ENCODE measurements at places on chromosomes 5 and 9.

GRCh38 chr9:122354536-122355199, 16.2 kb upstream of the PTGS1 start:
- DNase-seq: no peak

DNA sequence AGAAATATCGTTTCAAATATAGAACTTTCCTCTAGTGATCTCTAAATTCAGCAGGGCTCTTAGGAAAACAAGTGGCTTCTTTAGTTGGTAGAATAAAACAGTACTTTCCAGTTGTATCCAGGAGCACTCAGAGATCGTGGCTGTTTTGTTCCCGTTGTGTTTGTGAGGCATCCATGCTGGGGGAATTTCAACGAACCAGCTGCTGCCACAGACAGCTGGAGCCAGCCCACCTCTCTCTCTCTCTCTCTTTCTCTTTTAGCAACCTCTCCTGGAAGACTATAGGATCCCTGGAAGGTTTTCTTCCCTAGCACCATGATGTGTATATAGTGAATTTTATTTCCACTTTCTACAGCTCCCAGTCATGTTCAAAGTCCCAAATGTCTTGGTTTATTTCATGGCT, 1116.0 kb upstream of the SEMA6A start:
- peak; percentile 9 for DNase-seq

DNA sequence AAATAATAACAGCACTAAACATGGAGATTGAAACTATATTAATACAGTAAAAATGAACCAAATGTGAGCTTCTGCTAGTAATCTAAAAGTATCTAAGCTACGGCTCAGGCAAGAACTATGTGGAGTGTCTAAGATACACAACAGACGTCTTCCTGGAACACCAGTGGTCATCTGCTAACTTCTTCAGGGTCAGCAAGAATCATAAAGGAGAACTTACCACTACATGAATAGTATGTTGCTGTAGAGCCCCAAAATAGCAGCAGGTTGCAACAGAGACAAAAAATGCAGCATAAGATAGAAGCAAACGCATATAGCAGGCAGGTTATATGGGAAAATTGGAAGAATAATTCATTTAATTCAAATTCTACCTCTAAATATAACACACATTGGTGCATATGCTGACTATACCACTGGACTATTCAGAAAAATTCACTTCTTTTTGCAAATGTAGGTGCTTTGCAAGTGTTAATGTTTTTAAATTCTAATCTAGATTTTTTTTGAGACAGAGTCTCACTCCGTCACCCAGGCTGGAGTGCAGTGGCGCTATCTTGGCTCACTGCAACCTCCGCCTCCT, 27.1 kb downstream of the DCTN4 start:
- DNase-seq: no peak

DNA sequence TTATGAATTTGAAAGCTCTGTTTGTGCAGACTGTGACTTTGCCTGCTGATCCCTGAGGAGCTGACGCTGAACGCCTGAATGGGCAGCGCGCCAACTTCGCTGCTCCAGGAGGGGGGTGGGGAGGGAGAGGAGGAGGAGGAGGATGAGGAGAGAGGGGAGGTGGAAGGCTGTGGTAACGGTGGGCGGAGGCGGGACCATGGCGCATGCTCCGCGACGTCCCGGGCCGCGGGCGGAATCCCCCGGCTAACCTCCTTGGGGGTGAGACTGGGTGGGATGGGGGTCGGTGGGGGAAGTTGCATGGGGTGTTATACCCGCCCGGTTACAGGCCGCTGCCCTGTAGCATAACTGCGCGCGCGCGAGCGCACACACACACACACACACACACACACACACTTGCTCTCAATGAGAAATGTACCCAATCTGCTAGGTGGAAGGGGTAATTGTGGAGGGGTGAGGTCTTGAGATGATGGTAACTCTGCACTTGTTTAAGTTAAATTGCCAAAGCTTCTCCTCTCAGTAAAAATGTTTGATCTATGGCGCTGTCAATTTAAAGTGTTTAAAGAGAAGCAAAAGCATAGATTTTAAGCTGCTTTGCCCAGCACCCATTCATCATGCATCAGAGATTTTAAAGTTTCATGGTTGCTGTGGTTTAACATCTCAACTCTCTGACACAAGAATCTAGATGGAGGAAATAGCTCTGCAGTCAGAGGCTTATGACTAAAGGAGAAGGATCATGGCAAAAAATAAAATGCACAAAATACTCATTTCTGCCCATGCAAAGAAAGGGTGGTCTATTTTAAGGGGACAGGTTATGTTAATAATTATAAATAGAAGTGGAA, 76.6 kb upstream of the TBCA start:
- DNase-seq: peak; percentile 85

GRCh38 chr9:93477397-93477796, 24.0 kb upstream of the FAM120AOS start:
- no peak for DNase-seq

GRCh38 chr5:113269023-113269997, 165.5 kb downstream of the TSSK1B start:
- DNase-seq: peak; percentile 12

- peak; percentile 86 for DNase-seq
Observed at GRCh38 chr9:34546834-34547827, 24.3 kb upstream of the ENHO start.

GRCh38 chr9:95696701-95697100, 178.8 kb upstream of the ERCC6L2 start:
- DNase-seq: no peak

- no peak for DNase-seq
Observed at GRCh38 chr9:88529496-88529895, 5.5 kb upstream of the NXNL2 start.

DNA sequence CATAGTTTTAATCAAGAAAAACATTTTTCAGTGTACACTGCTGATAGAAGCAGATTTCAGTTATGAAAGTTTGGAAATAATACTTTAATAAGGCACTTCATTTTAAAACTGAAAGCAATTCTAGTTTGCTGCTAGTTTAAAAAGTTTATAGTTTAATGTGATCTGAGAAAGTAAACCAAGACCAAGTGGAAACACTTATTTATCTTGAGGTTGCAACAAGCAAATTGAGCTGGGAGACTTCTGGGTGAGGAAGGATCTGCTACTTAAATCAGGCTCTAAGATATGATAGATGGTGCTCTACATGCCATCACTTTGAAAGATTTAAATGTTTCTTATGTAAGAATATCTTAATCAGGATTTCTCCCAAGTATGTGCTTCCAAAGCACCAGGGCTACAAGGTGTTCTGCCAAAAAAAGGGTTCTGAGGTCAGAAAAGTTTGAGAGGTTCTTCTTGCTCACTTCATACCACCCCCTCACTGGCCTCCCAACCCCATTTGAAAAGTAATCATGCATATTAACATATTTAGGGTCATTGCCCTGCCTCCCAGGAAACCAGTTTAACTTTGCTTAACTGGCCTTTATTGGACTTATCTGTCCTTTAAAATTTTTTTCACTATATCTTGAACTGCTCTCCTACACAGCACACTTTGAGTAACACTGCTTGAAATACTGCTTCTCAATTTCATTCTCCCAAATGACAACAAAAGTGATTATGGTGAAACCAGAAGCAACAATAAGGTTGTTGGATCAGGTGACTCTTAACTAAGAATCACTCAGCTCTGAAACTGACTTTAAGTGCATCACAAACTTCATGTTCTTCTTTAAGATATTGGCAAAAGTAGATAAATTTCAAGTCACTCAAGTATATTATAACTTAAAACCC, 15.5 kb downstream of the SLC44A1 start:
- no peak for DNase-seq

DNA sequence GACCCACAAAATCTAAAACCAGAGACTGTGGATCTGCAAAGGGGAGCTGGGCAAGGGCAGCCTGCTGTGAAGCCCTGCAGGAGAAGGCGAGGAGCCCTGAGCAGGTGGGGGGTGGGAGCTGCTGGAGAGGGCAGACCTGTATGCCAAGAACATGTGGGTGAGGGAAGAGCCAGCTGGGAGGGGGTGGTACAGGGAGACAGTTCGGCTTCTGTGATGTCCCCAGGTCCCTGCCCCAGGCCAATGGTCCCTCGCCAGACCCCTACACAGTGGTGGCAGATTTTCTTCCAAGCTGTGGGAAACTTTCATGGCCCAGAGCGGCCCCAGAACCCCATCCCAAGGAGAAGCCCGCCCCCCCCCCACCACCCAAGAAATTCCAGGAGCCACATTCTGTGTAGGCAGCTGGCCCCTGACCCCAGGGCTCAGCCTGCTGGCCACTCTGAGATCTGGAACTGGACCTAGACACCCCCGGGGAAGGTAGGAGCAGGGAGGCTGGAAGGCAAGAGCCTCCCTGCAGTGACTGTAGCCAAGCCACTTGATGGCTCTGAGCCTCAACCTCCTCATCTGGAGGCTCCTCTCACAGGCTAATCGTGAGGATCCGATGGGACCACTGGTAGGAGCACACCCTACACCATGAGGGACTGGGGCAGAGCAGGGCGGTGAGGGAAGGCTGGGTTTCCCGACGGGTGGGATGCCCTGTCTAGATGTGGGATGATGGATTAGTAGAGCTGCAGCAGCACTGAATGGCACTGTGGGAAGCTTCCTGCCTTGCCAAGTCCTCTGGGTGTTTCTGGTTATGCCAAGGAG, 22.6 kb upstream of the CSF1R start:
- DNase-seq: no peak

GRCh38 chr5:127700237-127700766, 2.9 kb upstream of the CCDC192 start:
- peak; percentile 77 for DNase-seq

- no peak for DNase-seq
Observed at GRCh38 chr9:124735121-124735520, 36.0 kb downstream of the NR6A1 start.

GRCh38 chr9:14258156-14258555, 55.8 kb downstream of the NFIB start:
- no peak for DNase-seq
